NCI-H1105 treated with DMSO at 0.1 percent for 48 hours (cell line): ENCODE measurements at places on chromosomes 11 and 22.

- DNase-seq: no peak
Observed at GRCh38 chr11:62677156-62677555, 1.7 kb downstream of the UBXN1 start.

DNA sequence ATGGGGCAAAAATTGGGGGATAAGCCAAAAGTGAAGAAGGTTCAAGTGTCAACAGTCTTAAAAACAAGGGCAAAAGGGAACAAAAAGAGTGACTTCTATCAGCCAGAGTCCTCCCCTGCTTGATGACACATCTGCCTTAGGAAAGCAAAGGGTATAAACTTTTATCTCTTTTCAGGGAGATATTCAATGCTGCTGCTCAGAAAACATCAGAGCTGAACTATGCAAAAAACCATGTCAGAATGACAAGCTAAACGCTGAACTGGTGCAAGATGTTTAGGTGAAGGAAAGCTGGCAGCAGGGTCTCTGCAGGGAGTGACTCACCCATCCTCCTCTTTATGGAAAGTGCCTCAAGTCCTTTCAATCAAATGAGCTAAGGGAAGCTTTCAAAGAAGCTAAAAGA, 24.7 kb downstream of the ALG9 start:
- DNase-seq: no peak

GRCh38 chr22:18096823-18097222, 13.8 kb upstream of the TUBA8 start:
- no peak for DNase-seq

DNA sequence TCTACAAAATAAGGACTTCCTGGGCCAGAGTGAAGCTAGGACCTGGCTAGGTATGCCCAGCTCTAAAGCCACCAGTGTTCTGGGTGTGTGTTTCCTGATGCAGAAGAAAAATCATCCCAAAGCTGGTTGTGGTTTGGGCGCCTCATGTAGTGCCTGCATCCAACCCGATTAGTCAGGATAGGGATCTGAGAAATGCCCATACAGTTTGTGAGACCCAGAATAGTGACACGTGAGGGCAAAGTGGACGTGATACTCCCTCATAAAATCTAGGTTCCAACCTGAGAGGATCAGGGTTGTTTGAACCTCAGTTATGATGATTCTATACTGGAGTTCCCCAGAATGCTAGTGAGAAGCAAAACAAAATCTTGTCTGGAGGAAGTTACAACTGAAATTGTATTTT, 238.4 kb downstream of the TBC1D22A start:
- no peak for DNase-seq

DNA sequence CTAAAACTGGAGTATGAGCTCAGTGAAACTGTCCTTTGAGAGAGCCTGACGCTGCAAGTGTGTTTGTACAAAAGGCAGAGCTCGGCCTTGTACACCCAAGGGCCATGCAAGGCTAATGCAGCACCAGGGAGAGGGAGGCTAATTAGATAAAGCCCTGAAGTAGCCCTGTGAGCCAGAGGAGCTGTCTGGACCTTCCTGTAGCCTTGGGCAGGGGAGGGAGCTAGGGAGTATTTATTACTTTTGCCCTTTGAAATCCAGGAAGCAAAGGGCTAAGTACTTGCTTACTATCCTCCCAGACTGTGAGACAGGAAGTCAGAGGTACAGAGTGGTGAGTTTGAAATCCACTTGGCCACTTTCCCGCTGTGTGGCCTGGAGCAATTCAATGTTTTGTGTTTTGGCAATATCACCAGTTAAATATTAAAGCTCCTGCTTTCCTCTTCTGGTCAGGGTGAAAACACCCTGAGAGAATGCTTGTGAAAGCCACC, 10.2 kb upstream of the LDHA start:
- DNase-seq: no peak

DNA sequence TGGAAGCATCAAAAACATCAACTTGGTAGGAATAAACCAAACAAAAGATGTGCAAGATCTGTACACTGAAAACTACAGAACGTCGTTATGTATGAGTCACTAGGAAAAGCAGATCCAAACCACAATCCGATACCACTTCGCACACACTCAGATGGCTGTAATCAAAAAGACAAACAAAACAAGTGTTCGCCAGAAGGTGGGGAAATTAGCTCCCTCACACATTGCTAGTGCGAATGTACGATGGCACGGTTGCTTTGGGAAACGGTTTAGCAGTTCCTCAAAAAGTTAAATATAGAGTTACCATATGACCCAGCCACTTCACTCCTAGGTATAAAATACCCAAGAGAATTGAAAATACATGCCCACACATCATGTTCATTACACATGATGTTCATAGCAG, 14.8 kb upstream of the CARD10 start:
- DNase-seq: peak; percentile 3

- DNase-seq: peak; percentile 69
Observed at GRCh38 chr11:9280655-9281301, 15.6 kb upstream of the DENND5A start.

GRCh38 chr22:45702981-45703380, 31.3 kb downstream of the ATXN10 start:
- DNase-seq: no peak

GRCh38 chr11:48081151-48082010, 101.0 kb downstream of the PTPRJ start:
- DNase-seq: no peak

DNA sequence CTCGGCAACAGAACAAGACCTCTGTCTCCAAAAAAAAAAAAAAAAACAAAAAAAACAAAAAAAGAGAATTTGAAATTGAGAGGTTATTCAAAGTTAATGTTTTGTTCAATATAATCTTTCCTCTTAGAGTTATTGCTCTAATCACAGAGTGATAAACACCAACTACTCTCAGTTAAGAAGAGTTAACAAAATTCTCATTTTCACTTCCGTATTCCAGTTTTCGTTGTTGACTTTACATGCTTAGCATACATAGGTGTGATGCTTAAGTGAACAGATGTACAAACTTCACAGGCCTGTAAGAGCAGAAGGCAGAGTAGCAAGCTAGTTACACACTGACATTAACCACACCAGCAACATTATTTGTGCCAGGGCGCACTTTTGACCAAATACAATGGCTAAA, 12.3 kb downstream of the EIF4ENIF1 start:
- no peak for DNase-seq

DNA sequence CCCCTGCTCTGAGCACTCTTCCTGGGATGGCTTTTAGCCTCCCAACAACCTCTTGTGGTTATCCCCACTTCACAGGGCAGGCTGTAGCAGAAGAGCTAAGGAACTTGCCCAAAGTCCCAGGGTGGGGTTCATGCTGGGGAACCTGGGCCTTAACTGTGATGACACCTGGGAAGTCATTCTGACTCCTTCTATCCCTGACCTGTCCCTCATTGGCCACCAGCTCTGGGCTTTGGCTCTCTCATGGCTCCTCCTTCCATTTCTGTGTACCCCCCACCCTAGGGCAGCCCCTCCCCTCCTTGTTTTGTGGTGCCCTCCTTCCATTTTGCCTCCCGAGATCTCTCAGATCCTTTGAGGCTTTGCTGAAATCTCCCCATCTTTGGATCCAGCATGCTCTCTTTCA, 2.7 kb downstream of the PPM1F start:
- DNase-seq: no peak

- DNase-seq: no peak
Observed at GRCh38 chr22:35054064-35054463, 11.9 kb upstream of the ISX start.

- no peak for DNase-seq
Observed at GRCh38 chr22:17418890-17419324, 49.6 kb downstream of the CECR2 start.

- no peak for DNase-seq
Observed at GRCh38 chr11:45513821-45514340, 151.5 kb downstream of the CHST1 start.

- DNase-seq: no peak
Observed at GRCh38 chr11:79744941-79745340, 304.1 kb upstream of the TENM4 start.

DNA sequence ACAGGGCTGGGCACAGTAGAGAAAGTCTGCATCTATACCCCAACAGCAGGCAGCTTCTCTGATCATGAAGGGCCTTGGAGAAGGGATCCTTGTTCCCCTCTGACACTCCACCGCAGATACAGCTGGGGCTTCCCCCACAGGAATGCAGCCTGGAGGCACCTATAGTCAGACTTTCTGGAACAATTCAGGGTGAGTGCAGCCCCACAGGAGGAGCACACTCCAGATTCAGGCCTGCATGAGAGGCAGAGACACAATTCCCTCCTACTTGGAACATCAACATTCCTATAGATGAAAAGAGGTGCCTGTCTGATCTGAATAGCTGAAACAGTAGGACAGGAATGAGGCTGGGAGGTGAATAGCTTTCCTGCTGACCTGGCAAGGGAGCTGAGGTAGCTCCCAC, 1298.0 kb upstream of the CNTN5 start:
- DNase-seq: no peak

- no peak for DNase-seq
Observed at GRCh38 chr11:77687088-77687487, 49.5 kb upstream of the CLNS1A start.

GRCh38 chr11:130523609-130524008, 75.2 kb downstream of the ADAMTS15 start:
- no peak for DNase-seq

GRCh38 chr11:38009932-38010331, 1411.9 kb upstream of the RAG2 start:
- no peak for DNase-seq

GRCh38 chr11:117072517-117073461, 25.4 kb downstream of the SIK3 start:
- DNase-seq: no peak

DNA sequence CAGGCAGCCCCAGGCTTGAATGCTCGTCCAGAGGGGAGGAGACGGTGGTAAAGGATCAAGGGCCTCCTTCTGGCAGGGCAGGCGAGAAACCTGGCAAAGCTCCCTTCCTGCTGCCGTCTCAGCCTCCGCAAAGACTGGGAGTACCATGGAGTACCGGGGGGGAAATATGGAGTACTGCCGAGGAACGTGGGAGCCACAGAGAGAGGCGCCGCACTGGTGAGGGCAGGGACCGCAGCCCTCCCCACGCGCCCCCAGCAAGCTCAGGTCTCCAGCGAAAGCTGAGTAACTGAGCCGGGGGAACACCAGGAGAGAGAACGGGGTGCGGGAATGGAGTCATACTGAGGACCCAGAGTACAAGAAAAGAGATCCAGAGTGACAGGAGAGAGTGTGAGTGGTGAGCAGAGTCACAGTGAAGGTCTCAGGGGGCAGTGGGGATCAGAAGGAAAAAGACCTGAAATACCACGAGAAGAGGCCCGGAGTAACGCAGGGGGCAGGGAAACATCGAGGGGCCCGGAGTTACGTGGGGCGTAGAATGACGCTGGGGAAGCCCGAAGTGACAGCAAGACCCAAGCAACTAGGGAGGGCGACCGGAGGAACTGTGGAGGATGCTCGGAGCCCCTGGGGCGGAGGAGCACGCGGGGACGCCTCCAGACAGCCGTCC, 740 bp downstream of the EML3 start:
- peak; percentile 49 for DNase-seq

DNA sequence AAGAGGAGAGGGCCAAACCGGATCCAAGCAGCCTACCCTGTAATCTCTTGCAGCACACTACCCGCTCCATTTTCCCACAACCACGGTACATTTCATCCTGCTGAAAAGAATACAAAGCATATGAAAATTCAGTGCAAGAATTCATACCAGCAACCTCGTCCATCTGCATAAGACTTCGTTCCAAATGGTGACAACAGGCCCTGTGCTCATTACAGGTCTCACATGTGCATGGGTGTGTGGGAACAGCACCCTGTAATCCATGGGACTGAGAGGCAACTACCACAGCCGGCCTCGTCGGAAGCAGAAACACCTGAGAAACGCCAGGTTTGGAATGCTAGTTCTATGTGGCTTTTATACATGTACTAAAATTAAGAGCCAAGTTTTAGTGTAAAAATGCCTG, 52.3 kb downstream of the LARGE1 start:
- no peak for DNase-seq

DNA sequence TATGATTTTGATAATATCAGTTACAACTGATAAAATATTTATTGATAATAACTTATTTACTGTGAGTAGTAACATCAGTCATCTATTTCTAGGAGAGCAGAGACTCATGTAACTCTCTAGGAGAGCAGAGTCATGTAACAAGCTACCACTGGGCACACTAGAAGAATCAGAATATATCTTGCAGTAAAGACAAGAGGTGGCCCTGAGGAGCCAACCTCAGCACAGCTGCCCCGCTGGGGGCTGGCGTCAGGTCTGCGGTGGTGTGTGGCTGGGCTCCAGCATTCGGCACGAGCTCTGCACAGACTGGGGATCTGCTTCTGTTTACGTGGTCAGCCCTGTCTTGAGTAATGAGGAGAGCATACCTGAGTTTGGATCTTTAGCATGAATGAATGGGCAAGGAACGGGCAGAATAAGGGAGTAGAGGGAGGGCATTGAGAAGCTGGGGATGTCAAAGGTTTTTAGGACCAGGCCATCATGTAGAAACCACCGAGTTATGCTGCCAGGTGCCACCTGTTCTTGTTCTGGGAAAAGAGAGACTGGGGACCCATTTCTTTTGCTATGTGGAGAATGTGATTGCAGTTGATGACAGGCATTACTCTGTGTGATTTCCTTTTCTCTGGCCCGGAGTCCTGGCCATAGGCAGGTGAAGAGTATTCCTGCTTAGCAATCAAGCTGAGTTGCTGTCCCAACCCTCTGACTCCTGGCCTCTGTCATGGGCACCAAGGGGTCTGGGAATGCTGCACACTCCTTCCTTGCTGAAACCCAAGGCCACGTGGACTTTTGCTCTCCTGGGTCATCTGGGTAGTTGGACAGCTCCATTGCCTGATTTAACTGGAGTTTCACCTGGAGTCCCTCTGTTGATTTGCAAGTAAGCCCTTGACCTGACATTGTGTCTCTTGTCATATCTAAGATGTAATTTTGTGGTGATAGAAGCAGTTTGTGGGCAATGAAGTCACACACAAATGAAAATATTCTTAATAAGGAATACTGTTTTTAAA, 50.9 kb upstream of the HEPHL1 start:
- DNase-seq: no peak

- DNase-seq: peak; percentile 88
Observed at GRCh38 chr22:48919187-48919590, 908.5 kb downstream of the BRD1 start.

DNA sequence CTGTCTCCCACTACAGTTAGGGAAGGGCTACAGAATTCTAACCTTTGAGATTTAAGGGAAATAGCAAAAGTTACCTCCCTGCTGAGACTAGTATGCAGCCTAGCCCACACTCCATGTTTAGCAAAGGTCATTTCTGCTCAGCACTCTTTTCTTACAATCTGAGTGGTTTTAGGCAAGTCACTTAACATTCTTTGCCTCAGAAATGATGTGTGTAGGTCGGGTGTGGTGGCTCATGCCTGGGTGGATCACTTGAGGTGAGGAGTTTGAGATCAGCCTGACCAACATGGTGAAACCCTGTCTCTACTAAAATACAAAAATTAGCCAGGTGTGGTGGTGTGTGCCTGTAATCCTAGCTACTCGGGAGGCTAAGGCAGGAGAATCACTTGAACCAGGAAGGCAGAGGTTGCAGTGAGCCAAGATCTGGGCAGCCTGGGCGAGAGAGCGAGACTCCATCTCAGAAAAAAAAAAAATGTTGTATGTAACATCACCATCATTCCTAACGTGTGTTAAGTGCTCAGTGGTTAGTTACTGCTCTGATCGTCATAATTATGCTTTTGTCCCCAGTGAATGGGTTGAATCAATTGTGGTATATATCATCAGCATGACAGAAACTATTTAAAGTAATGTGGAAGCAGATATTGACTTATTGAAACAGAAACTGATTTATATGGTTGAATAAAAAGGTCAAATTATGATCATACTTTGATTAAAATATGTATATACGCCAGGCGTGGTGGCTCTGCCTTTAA, 55.0 kb downstream of the COPB1 start:
- no peak for DNase-seq

GRCh38 chr11:83948200-83948599, 662.0 kb upstream of the CCDC90B start:
- DNase-seq: no peak
